RPMI7951 (cell line): ENCODE measurements at places on chromosomes 13 and 19. TPM values are rescaled to one million over a fixed set of nuclear protein-coding genes. Genes with fewer than 3 reads are reported as not detected.
A peak's percentile ranks its signal among the peaks of the same experiment; 100 is the strongest.

DNA sequence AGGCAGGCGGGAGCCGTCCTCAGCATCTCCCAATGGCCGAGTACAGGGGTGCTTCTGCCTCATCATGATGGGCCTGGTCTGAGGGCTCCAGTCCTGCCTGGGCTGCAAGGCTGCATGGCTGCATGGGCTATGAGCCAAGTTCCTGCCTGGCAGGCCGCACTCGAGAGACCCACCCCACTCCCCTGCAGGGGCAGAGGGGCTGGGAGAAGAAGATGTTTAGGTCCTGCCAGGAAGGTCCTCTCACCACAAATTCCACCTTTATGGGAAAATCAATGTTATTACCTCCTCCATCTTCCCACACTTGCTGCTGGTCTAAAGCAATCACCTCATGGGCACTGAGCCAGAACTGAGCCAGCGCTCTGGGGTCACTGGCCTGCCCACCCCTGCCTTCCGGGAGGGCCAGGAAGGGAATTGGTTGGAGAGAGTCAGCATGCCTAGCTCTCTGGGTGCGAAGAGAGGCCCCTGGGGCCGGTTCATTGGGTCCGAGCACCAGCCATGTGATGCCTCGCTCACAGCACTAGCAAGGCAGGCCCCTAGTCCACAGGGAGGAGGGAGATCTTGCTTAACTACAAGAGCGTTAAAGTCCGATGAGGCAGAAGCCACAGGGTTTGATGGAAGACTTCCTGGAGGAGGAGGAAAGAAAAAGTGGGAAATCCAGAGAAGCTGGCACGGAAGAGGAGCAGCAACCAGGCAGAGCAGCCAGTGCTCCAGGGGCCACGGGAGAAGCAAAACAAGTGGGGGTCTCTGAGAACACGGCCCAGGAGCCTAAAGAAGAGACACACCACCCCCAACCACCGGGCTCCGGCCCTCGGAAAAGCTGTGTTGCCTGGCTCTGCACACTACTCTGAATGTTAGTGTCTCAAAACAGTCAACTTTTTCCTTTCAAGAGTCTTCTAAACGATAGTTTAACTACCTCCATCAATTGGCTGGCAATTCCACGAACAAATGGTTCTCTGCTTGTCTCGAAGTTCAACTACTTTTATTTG, 63.1 kb downstream of the CEBPG start:
- no peak for DNase-seq

- DNase-seq, result no peak
These were observed 459.3 kb upstream of the SLC10A2 start for GRCh38 chr13:103525530-103525929.

GRCh38 chr13:75704194-75704926, 68.2 kb downstream of the LMO7 start:
- DNase-seq, result peak; percentile 31

- peak; percentile 81 for DNase-seq
These were observed 958 bp downstream of the JUND start for GRCh38 chr19:18280247-18281081.

Gene ZSCAN4
- not detected in 2 replicates for total RNA-seq
